ENCODE measurements at places on chromosomes 12 and 14.

DNA sequence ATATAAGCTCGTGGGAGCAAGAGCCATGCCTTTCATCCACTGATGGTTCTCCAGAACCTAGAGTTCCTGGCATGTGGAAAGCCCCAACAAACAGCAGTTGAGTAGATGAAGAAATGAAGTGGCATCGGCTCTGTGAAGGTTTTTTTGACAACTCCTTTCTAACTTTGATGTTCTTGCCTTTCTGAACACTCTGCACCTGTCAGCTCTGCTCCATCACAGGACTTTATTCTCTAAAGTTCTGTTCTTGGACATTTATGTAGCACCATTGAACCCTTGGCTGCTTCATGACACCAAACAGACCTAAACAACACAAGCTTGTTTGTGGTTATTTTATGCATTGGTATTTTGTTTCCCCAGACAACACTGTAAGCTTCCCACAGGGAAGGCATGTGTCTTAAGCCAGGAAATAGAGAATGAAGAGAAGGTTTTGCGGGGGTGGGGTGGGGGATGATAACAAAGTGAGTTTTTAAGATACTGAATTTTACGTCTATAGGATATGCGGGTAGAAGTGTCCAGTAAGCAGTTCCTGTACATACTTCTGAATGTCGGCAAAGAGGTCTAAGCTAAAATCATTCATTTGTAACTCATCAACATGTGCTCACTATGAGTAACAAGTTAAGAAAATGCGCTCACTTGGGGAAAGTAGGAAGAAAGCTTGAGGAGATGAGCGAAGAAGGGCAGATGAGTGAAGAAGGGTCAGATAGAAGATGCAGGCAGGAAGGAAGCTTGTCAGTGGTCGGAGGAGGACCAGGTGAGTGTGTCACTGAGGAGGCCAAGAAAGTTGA, 146.0 kb upstream of the PLEKHG7 start:
- no peak overlapping the region for H3K4me3 ChIP-seq
- H3K27ac ChIP-seq, result no peak overlapping the region
- no peak for DNase-seq
- H3K27me3 ChIP-seq, result no peaks in the 10 kb centered on the region
- peaks cover 37% of the 10 kb centered on the region for H3K4me1 ChIP-seq

DNA sequence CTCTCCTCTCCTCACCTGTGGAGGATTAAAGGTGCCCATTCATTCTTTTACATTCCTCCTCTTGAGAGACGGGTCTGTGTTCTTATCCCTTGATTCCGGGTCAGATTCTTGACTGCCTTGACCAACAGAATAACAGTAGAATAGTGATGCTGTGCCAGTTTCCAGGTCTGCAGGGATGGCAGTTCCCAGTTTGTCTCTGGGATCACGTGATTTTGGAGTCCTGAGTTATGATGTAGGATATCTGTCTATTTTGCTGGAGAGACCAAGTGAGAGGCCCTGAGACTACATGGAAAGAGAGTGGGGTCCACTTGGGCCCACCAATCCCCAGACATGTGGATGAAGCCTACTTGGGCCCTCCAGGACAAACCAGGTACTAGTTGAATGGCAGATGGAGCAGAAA, 142.8 kb downstream of the TTC8 start:
- no peaks in the 10 kb centered on the region for H3K36me3 ChIP-seq
- DNase-seq, result no peak
- no peak overlapping the region for H3K27ac ChIP-seq
- no peaks in the 10 kb centered on the region for H3K4me1 ChIP-seq
- no peak overlapping the region for H3K4me3 ChIP-seq

DNA sequence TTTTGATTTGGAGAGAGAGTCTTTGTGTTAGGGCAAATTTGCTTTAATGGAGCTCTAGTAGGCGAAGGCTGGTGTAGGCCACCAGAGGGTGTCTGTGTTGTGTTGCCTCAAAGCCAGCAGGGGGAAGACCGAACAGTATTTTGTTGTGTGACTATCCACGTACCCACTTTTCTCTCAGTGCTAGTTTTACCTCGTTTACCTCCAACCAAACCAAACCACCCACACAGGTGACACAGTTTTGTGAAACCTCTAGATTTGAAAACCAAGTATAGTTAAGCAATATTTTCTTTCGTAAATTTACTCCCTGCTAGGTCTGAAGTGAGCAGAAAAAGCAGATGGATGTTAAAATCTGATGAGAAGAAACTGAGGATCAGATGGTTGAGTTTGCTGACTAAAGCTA, 36.3 kb upstream of the NPFF start:
- H3K36me3 ChIP-seq, result peaks cover 50% of the 10 kb centered on the region
- no peak for DNase-seq
- H3K27ac ChIP-seq, result peak overlapping the region; percentile 49
- H3K4me1 ChIP-seq, result peaks cover 20% of the 10 kb centered on the region

DNA sequence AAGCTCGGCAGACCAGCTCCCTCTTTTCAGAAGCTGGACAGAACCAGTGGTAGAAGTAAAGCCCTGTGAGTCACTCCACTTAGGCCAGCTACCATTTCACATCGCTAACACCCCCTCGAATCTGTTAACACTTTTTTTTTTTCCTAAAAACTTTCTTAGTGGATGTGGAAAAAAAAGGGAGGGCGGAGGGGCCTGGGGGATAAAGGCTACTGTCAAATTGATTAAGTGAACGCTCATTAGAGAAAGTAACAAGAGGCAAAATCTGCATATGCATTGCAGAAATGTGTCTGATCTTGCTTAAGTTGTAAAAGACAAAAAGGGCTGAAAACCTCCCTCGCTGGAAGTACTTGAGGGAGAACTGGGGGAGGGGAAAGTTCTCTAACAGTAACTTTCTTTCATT, 86.6 kb upstream of the OTX2 start:
- no peak for DNase-seq
- no peak overlapping the region for H3K4me3 ChIP-seq
- no peak overlapping the region for H3K27ac ChIP-seq
- no peaks in the 10 kb centered on the region for H3K4me1 ChIP-seq
- peaks cover 9% of the 10 kb centered on the region for H3K27me3 ChIP-seq

DNA sequence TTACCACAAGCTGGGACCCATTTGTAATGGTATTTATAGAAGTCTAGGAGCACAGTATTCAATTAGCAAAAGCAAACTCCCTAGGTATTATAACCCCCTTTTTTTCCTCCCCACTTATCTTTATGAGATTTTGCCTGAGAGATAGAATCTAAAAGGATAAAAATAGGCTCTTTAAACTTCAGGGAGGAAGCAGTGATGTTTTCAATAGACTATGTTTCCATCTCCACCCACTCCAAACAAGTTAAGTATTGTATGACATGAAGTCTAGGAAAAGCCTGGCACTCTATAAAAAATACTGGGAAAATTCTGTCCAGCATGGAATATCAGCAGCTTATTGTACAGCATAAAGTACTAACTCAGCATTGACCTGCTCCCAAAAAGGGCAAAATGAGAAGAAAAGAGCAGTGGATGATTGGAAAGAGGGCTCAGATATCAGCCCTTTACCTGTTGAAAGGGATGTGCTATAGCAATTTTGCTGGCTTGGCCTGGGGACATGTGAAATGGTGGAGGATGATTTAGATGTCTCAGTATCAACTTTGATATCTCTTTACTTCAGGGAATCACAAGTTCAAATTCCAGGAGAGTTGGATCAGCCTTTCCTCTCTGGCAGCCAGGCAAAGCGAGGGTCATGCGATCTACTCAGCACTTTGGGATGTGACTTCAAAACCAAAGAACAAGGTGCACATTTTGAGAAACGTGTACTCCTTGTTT, 72.4 kb downstream of the IGF1 start:
- no peaks in the 10 kb centered on the region for H3K4me1 ChIP-seq
- H3K4me3 ChIP-seq, result no peak overlapping the region
- H3K27me3 ChIP-seq, result no peaks in the 10 kb centered on the region
- no peak overlapping the region for H3K27ac ChIP-seq
- DNase-seq, result no peak
- no peaks in the 10 kb centered on the region for H3K36me3 ChIP-seq

GRCh38 chr12:108638141-108638827, 4.6 kb upstream of the SELPLG start:
- H3K27me3 ChIP-seq, result peaks cover 5% of the 10 kb centered on the region
- H3K4me1 ChIP-seq, result peaks cover 30% of the 10 kb centered on the region
- DNase-seq, result peak; percentile 61
- no peaks in the 10 kb centered on the region for H3K36me3 ChIP-seq

GRCh38 chr14:35361141-35361480, 43.4 kb downstream of the NFKBIA start:
- DNase-seq, result no peak
- H3K4me3 ChIP-seq, result no peak overlapping the region
- no peak overlapping the region for H3K27ac ChIP-seq
- no peaks in the 10 kb centered on the region for H3K27me3 ChIP-seq
- H3K4me1 ChIP-seq, result peaks cover 16% of the 10 kb centered on the region

GRCh38 chr12:12562016-12562483, 613 bp downstream of the DUSP16 start:
- peak overlapping the region; percentile 99 for H3K27ac ChIP-seq
- H3K4me3 ChIP-seq, result peak overlapping the region; percentile 77
- no peaks in the 10 kb centered on the region for H3K36me3 ChIP-seq
- no peak for DNase-seq
- peaks cover 40% of the 10 kb centered on the region for H3K4me1 ChIP-seq

DNA sequence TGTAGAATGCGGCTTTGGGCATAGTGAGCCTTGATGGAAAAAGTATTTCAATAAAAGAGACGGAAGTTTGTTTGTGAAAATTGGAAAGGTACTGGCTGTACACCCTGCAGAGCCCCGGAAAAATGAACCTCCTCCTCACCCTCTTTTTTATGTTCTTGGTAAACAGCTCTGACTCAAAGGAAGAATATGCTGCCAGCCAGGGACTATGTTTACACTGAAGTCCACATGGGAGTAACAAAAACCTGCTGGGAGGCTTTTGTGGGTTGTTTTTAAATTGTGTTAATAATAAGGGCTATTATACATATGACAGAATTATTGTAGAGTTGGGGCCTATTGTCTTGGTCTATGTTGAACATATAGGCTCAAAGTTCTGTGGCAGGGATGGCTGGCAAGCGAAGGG, 70.7 kb downstream of the TTC8 start:
- no peak for DNase-seq
- no peak overlapping the region for H3K4me3 ChIP-seq
- H3K27me3 ChIP-seq, result no peaks in the 10 kb centered on the region
- H3K27ac ChIP-seq, result no peak overlapping the region
- H3K36me3 ChIP-seq, result no peaks in the 10 kb centered on the region
- H3K4me1 ChIP-seq, result no peaks in the 10 kb centered on the region

DNA sequence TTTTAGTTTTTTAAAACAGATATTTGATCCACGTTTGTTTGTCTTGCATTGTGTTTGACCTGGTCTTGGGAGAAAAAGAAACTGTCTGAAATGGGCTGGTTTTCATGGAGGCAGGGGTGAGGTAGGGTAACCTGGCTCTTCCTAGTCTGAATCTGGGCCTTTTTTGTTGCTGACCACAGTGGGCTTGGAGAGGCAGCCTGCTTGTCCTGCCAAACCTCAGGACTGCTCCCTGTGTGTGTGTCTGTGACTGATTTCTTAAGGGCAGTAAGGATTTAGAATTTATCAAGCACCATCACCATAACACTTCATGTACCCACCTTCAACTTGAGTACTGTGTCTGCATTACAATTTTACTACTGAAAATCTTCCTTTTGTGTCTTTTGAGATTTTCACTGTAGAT, 28.5 kb downstream of the DAAM1 start:
- no peaks in the 10 kb centered on the region for H3K36me3 ChIP-seq
- peaks cover 46% of the 10 kb centered on the region for H3K4me1 ChIP-seq
- H3K27me3 ChIP-seq, result no peaks in the 10 kb centered on the region
- no peak for DNase-seq
- no peak overlapping the region for H3K4me3 ChIP-seq

GRCh38 chr14:92748259-92749016, at the start of gene LGMN:
Gene LGMN (minus strand): TSS chr14:92748627. CDS start chr14:92732786, 15,841 bp downstream.
- H3K27ac ChIP-seq, result peak within 1 kb of the TSS; percentile 79
- H3K27me3 ChIP-seq, result no peaks in the 10 kb centered on the region
- peak; percentile 97 for DNase-seq
- peak within 1 kb of the TSS; percentile 84 for H3K4me3 ChIP-seq
- H3K36me3 ChIP-seq, result no peaks in the 10 kb centered on the region

- no peak overlapping the region for H3K4me3 ChIP-seq
- DNase-seq, result no peak
- H3K27ac ChIP-seq, result no peak overlapping the region
- H3K27me3 ChIP-seq, result no peaks in the 10 kb centered on the region
These were observed 225.4 kb downstream of the GALC start for GRCh38 chr14:87767567-87767901.

GRCh38 chr12:127025545-127025944, 1241.4 kb upstream of the TMEM132C start:
- no peaks in the 10 kb centered on the region for H3K4me1 ChIP-seq
- DNase-seq, result no peak
- H3K36me3 ChIP-seq, result no peaks in the 10 kb centered on the region

DNA sequence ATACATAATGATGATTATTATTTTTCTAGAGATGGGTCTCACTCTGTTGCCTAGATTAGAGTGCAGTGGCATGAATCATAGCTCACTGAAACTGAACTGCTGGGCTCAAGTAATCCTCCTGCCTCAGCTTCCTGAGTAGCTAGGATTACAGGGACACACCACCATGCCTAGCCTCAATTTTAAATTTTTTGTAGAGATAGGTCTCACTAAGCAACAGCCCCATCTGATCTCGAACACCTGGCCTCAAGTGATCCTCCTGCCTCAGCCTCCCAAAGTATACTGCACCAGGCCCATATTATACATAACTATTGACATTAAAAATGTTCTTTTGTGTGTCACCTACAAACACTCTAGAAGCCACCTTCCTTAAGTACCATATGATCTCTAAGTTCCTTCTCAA, 3.4 kb downstream of the TXNRD1 start:
- H3K4me3 ChIP-seq, result no peak overlapping the region
- peak overlapping the region; percentile 83 for H3K27ac ChIP-seq
- H3K36me3 ChIP-seq, result no peaks in the 10 kb centered on the region
- H3K27me3 ChIP-seq, result no peaks in the 10 kb centered on the region

DNA sequence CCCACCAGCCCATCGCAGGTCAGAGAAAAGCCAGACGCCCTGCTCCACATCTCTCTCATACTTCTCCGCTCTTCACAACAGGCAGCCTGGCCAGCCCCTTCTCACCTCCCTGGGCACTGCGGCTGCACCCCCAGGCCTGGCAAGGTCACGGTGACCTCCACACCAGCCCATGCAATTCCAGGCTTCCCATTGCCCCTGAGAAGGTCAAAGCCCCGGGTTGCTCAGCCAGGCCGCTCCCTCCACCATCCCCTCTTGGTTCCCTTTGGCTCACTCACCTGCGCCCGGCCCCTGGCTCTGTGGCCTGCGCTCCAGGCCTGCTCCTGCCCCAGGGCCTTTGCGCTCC, 55.4 kb downstream of the GALNT9 start:
- DNase-seq, result no peak
- H3K27me3 ChIP-seq, result peaks cover 94% of the 10 kb centered on the region
- no peak overlapping the region for H3K4me3 ChIP-seq
- no peak overlapping the region for H3K27ac ChIP-seq
